Cortex of kidney (tissue), 1 donor: ENCODE measurements at places on chromosomes 13 and 19.

DNA sequence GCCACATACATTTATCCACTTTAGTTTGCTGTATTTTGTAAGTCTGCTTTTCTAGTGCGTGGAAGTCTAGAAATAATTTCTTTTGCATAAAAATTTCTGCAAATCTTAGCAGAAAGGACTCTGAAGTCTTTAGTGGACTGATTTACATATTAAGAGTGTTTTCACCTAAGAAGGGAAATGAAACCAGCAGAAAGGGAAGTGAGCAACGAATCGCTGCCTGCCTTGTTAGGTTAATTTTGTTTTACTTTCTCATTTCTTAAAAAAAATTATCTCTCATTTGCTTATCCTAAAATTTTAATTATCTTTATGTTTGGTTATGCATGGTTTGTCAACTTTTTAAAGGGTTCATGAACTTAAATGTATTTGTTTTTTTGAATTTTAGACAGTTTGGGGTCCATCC, 767 bp upstream of the GPR18 start:
- no peak for DNase-seq

GRCh38 chr13:85586422-85586831, 212.8 kb downstream of the SLITRK6 start:
- no peak for DNase-seq

- no peak for DNase-seq
These were observed 1.6 kb downstream of the GPC5 start for GRCh38 chr13:91400063-91400399.

GRCh38 chr13:67967031-67967430, 736.9 kb upstream of the PCDH9 start:
- DNase-seq, result no peak

DNA sequence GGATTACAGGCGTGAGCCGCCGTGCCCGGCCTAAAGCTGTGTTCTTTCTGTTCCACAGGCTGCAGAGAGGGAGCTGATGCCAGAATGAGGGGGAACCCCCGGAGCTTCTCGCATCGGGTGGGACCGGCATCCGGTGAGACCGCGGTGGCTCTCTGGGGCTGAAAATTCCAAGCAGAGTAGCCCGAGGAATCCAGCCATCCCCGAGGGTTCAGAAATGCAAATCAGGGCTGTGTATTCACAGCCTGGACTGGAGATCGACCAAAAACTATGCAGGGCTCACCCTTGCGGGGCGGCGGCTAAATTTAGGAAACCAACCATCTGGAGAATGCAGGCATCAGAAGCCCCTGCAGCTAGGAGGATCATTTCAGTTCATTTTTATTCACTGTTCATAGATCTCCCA, 99.2 kb downstream of the GNG7 start:
- no peak for DNase-seq

GRCh38 chr19:22263121-22263520, 23.1 kb upstream of the ZNF729 start:
- no peak for DNase-seq

DNA sequence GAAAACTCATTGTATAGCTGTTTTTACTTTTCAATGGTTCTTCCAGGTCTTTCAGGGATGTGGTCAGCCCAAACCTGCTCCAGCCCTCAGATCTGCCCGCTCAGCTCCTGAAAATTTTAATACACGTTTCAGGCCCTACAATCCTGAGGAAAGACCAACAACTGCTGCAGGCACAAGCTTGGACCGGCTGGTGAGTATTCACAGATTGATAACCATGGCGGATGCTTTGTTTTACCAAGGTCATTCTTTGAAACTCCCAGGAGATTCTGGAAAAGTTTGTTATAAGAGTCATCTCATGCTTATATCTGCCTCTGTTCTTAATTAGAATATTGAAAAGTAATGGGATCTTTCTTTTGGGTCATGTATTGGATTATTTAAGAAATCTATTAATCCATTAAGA, 173.5 kb downstream of the DCT start:
- DNase-seq, result no peak

DNA sequence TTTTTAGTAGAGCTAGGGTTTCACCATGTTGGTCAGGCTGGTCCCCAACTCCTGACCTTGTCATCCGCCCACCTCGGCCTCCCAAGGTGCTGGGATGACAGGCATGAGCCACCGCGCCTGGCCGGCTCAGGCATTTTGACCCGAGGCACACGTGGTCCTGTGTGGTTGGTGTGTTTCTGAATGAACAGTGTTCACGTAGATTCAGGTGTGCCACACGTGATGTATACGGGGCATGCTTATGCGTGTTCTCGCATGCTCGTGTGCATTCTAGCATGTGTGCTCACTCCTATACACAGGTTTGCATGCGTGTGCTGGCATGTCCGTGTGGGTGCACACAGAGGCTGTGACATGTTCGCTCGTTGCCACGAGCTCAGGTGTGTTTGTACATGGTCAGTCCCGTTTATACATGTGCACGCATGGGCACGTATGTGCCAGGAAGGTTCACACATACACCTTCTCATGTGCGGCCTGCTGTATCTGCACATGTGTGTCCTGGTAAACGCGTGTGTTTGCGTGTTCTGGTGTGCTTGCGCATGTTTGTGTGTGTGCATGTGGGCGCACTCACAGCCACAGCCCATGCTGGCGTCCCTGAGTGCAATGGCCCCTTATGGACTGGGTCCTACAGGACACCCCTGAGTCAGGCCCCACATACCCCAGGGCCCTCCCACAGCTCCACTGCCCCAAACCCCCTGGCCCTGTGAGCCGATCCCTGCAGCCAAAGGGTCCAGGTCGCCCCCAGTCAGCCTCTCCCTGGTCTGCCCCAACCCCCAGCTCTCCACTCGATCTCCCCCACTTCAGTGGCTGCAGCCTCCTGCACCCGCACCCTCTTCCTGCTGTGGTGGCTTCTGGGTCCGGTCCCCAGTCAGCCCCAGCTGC, 20.6 kb upstream of the TCF3 start:
- no peak for DNase-seq
